ENCODE measurements at places on chromosomes 3 and 15. TPM values are rescaled to one million over a fixed set of nuclear protein-coding genes. Genes with fewer than 3 reads are reported as not detected.

GRCh38 chr15:42465520-42466259 is 25.3 kb downstream of the ZNF106 start:
- no peak for DNase-seq

DNA sequence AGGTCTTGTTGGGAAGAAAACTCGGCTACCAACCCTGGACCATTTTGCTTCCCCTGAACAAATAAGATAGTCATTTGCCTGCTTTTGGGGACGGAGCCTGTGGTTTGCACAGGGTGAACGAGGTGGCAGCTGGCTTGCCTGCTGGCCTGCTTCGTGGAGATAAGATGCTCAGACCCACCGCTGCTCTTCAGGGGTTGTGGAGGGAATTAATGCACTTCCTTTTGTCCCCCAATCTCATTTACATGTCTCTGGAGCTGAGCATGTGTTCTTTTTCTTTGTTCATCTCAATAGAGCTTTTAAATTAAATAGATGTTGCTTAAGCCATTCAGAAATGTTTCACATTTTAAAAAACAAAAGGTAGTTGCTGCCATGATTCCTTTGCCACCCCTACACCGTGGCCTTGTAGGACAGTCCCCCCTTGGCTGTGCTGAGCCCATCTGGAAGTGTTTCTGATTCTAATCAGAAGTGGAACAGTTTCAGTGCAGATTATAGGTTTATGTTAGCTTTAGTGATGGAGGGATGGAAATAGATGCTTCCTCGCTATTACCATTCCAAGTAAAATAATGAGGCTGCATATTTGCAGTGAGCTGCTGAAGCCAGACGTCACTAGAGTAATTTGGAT is 25.6 kb downstream of the APBA2 start:
- no peak for DNase-seq

- no peak for DNase-seq
These were observed 3.6 kb upstream of the MYH15 start for GRCh38 chr3:108513961-108514360.

DNA sequence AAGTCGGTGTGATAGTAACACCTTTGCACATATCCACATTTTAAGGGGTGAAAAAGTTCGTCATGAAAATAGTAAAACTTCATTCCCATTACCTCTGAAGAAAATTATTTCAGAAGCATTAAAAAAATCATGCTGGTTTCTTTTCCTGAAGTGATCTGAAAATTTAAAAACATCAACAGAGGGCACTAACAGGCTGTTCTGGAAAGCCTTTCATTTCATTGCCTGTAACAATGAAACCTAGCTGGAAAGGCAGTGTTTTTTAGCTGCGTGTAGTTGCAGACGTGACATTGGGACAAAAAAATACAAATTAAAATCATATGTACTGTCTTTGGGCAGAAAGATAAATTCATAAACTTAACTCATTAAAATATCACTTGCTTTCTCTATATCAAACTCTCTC is 993.8 kb downstream of the GBE1 start:
- no peak for DNase-seq

- DNase-seq: no peak
These were observed 49.6 kb downstream of the FAM98B start for GRCh38 chr15:38503496-38503895.

- DNase-seq: no peak
These were observed 61.3 kb upstream of the RAB6B start for GRCh38 chr3:133956982-133957381.

GRCh38 chr15:77695961-77696582 is 63.4 kb upstream of the LINGO1 start:
- DNase-seq: no peak

LTF gene
- 8.9 TPM for total RNA-seq

GRCh38 chr15:78272776-78273175 is 8.4 kb downstream of the DNAJA4 start:
- no peak for DNase-seq

All from body of pancreas (tissue), 4 donors.